ENCODE measurements at places on chromosomes 7 and 10.

DNA sequence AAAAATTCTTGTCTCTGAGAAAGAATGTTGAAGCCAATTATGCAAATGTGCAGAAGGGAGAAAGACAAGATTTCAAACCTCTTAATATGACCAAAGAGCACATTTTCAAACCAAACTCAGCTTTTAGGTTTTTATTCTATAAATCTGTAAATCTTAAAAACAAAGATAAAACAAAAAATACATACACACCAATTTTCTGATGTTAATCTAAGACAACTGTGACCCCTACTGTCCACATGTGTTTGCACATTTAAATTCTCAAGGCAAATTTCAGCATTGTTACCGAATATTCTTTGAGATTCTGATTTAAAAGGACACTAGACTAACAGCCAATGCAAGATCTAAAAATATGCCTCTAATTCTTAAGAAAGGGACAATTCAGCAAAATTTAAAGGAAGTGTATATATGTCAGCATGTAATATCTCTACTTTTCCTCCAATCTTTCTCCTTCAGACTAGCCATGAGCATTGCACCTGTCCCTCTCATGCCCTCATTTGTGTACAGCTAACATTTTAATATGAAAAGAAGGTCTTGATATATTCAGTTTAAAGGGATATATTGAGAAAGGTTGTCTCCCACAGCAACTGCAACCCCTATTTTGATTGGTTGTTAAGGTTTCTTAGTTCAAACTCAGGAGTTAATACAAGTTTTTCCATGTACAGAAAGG lies 417.9 kb downstream of the IPMK start:
- no peak for DNase-seq

DNA sequence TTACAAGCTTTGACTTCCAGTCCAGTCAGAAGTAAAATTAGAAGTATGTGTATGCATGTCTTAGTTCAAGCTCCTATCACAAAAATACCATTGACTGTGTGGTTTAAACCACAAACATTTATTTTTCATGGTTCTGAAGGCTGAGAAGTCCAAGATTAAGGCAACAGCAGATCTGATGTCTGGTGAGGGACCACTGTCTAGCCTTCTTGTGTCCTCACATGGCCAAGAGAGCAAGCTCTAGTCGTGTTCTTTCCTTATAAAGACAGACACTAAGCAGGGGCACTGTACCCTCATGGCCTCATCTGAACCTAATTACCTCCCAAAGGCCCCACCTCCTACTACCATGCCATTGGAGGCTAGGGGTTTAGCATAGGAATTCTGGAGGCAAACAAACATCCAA lies 41.3 kb upstream of the ARL4A start:
- no peak for DNase-seq

- DNase-seq, result no peak
Measured at GRCh38 chr7:151248346-151249033, at the start of gene SMARCD3. Gene SMARCD3, minus strand, starts transcription at chr7:151248694. Its CDS starts 132 bp downstream, at chr7:151248562.

- DNase-seq, result no peak
Measured at GRCh38 chr7:128550920-128551319, 74.4 kb downstream of the METTL2B start.

GRCh38 chr10:132355754-132356153 lies 23.8 kb downstream of the LRRC27 start:
- DNase-seq, result no peak

DNA sequence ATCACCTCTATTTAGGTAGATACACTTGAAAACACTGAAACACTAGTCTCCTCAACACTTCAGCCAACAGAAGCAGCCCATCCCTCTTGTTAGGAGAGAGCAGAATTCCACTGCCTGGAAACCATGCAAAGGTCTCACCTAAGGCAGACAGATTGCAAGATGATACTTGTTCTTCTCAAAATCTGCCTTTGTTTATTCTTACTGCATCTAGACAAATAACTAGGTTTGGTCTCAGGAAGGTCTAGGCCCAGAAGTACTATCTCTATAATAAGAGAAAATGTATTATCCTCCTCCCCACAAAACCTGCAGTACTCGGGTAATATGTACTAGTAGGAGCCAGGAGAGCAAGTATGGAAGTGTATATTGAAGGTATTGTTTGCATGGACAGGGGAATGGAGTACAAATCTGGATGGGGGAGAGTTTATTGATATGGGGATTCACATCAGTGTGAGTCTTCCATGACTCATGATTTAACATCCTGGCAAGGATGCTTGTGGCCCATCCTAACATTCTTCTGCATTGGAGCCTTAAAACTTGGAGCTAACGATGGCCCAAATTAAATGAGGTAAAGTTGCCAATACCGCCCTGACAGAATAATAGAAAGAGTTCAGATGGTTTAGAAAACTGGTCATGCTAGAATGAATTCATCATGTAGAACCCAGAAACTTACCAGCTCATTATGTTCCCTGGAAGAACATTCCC lies 109.2 kb downstream of the EPC1 start:
- DNase-seq, result no peak

DNA sequence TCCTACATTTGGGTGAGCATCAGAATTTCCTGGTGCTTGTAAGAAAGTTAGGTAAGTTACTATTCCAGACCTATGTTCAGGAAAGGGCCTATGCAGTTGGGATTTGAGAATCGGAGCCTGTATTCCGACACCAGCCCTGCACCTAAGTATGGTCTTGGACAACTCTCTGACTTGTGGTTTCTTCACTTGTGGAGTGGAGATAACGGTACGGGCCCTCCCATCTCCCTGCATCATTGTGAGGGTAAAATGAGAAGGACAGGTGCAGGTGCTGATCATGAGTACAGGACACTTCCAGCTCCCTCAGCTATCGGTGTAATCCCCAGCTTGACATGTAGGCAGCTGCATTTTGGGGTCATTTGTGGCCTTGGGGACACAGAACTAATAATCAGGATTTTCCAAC lies 138.3 kb upstream of the NAMPT start:
- no peak for DNase-seq

DNA sequence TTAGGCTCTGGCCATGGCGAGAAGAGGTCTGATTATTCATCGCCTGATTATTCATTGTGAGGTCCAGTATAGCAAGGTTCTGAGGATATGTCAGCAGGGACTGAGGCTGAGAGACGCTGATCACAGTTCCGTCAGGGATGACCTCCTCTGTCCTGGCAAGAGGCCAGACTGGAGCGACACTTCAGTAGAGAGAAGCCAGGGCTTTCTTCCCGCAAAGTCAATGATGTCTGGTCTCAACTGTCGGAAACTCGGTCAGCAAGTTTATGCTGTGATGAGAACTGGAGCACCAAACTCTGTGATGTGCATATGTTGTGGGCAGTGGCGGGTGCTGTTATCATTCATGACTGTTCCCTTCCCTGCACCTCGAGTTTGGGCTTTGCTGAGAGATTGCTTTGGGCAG lies 29.0 kb upstream of the GNA12 start:
- no peak for DNase-seq

DNA sequence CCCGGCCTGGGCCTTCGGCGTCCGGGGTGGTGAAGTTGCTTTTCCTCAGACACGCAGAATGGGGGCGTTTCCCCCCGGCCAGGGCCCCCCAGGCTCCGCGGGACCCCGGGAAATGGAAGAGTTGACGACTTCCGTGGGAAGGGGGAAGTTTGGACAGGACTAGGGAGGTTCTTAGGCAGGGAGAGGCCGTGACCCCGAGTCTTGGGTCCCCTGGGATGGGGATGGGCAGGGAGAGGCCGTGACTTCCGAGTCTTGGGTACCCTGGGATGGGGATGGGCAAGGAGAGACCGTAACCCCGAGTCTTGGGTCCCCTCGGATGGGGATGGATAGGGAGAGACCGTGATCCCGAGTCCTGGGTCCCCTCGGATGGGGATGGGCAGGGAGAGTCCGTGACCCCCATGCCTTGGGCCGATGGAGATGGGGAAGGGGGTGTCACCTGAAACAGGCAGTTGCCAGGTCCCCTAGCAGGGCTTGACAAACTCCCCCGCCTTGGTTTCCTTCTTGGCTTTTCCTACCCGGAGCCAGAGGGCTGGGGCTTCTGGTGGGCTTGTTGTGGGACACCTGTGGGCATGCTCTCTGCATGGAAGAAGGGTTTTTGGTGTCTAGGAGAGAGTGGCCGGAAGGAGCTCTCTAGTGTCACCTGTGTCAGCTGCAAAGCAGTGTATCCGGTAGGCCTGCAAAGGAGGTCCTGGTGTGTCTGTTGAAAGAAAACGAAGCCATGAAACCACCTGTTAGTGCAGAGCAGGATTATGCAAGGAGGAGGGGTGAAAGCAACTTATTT lies 1.1 kb downstream of the TRRAP start:
- no peak for DNase-seq

GRCh38 chr10:48818081-48818480 lies 121.6 kb downstream of the LRRC18 start:
- DNase-seq, result no peak

GRCh38 chr7:66771795-66772194 lies 31.3 kb downstream of the RABGEF1 start:
- no peak for DNase-seq

DNA sequence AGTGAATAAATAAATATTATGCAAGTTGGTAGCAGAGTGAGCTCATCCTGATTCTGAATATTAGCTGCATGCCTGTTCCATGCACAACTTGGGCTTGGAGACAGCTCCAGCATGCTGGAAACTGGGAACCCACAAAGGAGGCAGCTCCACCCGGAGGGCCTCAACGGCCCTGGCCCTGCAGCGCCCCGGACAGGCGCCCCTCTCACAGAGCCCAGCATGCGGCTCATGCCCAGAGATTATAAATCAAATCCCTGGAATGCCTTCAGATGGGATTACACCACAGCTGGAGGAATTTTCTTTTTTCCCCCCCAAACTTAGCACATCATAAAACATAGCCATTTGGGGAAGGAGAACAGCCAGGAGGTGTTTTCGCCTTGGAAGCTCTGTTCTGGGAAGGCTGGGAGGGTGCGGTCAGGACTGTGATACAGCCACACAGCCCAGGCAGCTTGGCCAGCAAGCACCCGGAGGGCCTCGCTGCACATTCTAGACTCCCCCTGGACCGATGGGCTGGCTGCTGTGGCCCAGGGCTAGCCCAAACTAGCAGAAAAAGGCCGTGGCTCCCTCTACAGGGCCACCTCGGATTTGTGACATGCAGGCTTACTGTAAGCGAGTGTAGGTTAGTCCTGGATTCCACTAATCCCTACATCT lies 102.4 kb downstream of the PTPN20 start:
- DNase-seq, result no peak

- no peak for DNase-seq
Measured at GRCh38 chr7:2000153-2000687, 232.5 kb downstream of the MAD1L1 start.

DNA sequence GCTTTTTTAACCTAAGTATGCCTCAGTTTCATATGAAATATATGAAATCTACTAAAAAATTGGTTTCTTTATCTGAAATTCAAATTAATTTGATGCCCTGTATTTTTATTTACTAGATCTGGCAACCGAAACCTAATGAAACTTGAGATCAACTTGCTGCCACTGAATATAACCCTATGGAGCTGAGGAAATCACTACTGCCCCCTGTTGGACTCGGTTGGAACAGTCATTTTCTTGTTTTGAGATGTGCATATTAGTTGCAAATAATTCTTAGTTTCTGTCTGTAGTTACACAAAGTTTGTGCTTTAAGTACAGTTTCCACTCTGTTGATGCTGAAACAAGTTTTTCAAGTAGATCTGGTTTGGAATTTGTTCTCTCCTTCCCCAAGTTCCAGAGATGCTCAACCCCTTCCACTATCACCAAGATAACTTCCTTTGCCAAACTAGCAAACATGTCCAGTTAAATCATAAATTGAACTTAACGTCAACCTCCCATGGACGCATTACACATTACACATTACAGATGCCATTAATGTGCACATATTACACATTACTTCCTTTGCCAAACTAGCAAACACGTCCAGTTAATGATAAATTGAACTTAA lies 22.2 kb upstream of the EXOC4 start:
- peak; percentile 23 for DNase-seq

DNA sequence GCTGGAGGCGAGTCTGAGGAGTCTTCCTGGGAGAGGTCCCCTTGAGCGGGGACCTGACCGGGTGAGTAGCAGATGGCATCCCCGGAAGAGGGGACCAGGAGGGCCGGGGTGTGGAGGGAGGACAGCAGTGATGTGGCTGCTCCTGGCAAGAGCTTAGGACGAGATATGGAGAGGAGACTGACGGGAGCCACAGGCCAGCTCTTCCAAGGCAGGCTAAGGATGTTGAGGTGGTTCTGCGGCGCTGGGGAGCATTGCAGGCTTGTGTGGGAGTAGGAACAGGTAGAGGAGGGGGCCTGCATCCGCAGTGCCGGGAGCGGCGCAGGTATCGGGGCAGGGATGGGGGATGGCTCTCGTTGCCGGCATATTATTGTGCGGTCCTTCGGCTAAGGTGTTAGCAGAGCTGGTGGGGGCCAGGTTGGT lies 76.7 kb upstream of the ANLN start:
- DNase-seq, result no peak

DNA sequence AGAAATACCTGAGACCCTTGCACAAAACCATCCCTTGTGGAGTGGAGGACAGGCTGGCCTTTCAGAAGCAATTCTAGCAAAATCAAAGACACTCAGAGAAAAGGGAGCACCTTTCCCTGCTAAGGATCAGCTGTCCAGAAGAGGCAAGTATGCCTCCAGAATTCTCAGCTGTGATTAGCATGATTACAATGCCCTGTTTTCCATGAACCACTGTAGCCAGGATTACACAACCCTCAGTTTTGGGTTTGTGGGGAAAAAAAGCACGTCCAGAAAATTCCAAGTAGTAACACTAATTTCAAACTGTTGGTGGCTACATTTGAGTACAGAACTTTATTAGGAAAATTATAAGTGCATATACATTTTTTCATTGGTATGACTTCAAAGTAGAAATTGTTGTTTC lies 15.0 kb downstream of the CXCL12 start:
- no peak for DNase-seq

- DNase-seq, result no peak
Measured at GRCh38 chr10:79378647-79379511, 31.6 kb downstream of the PPIF start.

- no peak for DNase-seq
Measured at GRCh38 chr7:121609208-121609607, 213.1 kb upstream of the FAM3C start.

DNA sequence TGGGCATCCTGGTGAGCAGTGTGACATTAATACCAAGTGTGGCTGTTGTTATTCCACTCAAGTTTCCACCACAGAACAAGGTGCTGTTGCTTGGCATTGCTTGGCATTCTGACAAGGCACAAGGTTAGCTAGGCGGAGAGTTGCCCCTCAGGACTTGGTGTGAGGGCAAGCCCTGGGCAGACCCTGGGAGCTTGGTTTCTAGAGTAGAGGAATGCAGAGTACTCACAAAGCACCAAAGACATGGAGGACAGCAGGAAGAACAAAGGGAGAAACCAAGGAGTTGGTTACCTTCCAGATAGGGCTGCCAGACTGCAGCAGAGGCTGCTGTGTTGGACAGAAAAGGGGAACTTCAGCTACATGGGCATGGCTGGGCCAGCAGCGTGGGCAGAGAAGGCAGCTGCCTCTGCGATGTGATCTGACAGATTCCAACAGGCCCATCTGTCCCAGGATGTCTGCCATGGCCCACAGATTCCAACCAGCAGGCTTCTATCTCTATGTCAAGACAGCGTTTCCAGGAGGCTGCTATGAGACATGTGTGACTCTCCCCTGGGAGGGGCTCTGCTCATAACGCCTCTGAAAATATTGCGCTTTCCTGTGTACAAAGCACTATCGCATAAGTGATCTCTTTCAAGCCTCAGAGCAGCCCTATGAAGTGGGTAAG lies 1.8 kb downstream of the GOLGA7B start:
- no peak for DNase-seq

- DNase-seq, result no peak
Measured at GRCh38 chr7:109915670-109916069, 1175.3 kb upstream of the LRRN3 start.

GRCh38 chr10:133475425-133475734 lies 21.6 kb downstream of the SCART1 start:
- DNase-seq, result no peak

GRCh38 chr10:65213170-65213569 lies 1692.0 kb downstream of the REEP3 start:
- DNase-seq, result no peak

All from H54 (cell line).